MV-4-11 (cell line): ENCODE measurements at places on chromosomes 6 and 20.

DNA sequence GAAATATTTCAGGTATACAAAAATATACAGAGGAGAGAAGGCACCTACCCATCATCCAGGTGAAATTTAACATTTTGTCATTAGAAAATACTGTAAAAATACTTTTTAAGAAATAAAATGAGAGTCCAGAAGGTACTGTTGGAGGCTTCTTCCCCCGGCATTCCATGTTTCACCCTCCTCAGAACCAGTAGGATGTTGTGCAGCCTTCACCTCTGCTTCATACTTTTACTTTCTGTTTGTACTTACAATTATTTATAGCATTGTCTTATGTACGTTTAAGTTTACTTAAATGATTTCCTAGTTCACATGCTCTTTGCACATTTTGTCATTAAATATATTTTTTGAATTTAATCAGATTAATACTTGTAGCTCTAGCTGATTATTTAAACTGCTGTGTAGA is 30.9 kb downstream of the TMEM200A start:
- no peak for DNase-seq

DNA sequence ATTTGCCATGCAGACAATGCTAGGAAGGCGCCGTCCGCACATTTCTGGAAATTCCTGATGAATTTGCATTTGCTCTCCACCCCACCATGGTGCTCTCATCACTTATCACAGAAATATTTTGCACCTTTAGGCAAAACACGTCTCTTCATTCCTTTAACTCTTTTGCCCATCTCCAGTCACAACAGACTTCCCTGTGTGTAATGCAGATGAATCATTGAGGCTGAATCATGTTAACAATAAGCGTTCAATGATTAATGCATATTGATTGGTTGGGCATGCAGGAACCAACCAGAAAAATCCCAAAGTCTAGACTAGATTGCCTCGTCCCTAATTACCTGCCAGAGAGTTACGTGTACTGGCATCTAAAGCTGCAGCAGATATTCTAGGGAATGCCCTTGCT is 80.0 kb upstream of the ATXN1 start:
- no peak for DNase-seq

DNA sequence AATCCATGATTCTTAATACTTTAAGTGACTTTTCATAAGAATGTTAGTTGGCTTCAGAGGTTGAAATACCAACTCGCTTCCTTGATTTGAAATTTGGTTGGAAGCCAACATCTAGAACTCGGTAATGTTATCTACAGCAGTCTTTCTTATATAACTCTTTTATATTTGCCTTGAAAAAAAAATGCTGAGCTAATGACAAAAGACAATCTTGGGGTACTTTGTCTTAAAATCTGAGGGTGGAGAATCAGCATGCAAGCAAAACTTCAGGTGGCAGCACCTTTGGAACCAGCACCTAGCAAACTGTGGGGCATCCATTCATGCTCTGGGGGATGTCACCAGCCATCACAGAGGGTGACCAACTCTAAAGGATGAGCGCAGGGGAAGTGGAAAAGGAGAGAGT is 76.3 kb downstream of the PDE10A start:
- no peak for DNase-seq

GRCh38 chr6:31175971-31176370 is 5.5 kb upstream of the POU5F1 start:
- DNase-seq, result no peak

- DNase-seq, result no peak
Observed at GRCh38 chr6:111356551-111356950, 126.5 kb downstream of the REV3L start.
